Lower leg skin (tissue), 4 donors: ENCODE measurements at places on chromosomes 1 and 21.

- DNase-seq = no peak
These were observed 25.1 kb downstream of the GRHL3 start for GRCh38 chr1:24344090-24344742.

DNA sequence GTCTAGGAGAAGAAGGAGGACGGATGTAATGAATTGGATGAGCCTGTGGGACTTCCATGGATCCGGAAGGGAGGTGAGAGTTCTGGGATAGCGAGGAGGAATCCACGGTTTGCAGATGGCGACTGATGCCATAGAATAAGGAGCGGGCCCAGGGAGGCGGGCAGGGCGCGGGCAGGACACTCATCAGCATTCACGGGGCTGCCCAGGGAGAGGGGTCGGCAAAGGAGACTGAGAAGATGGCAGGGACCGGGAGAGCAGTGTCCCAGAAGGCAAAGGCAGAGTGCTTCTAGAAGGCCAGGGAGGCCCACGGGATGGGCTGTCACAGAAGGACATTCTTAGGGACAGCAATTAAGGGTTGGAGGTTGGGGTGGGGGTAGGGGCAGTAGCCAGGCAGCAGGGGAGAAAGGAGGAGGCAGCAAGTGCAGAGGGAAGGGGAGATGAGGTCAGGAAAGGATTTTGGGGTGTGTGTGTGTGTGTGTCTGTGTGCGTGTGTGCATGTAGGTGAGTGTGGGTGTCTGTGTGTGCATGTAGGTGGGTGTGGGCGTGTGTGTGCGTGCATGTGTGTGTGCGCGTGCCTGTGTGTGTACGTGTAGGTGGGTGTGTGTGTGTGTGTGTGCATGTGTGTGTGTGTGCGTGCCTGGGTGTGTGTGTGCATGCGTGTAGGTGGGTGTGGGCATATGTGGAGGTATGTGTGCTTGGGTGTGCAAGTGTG is 1.1 kb upstream of the COL8A2 start:
- DNase-seq = no peak

DNA sequence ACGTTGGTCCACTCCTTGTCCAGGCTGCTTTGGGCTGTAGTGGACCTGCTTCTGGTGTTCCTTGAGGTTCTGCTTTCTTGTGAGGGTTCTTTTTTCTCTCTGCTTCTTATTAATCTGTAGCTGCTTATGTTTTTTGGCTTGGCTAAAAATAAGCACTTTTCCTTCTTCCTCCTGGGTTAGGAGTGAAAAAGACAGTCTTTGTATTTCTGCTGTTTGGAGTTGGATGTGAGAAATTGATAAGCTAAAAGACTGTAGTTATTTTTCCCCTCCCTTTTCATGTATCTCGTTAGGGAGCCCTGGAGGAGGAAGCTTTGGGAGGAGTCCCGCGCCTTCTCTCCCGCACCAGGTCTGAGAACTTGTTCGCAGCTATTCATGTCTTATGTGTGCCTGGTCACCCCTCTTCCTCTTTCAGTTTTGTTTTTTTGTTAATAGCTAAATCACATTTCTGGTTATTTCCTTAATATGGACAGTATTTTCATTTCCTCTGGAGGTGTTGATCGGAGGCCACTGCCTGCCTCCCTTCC is 79.0 kb downstream of the GALNT2 start:
- no peak for DNase-seq

GRCh38 chr1:65434255-65434654 is 13.8 kb downstream of the LEPR start:
- no peak for DNase-seq

- DNase-seq = peak; percentile 81
These were observed 14.0 kb downstream of the SLC37A1 start for GRCh38 chr21:42527489-42528158.

GRCh38 chr1:25503551-25504426 is 39.6 kb upstream of the LDLRAP1 start:
- DNase-seq = no peak

DNA sequence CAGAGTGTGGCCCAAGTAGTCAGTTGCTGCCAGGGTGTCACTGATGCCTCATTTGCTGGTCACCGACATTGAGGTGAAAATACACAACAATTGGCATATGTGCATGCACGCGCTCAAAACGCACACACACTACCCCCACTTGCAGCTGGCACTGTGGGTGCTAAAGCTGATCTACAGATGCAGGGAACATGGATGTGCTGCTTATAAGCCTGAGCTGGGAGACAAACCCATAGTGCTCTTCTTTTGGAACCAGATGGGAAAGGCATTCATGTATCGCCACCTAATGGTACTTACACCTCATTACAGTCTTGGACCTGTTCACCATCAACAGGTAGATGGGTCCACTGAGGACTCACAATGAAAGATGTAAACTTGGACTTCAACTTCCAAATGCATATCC is 70.3 kb upstream of the CAMK1G start:
- no peak for DNase-seq

DNA sequence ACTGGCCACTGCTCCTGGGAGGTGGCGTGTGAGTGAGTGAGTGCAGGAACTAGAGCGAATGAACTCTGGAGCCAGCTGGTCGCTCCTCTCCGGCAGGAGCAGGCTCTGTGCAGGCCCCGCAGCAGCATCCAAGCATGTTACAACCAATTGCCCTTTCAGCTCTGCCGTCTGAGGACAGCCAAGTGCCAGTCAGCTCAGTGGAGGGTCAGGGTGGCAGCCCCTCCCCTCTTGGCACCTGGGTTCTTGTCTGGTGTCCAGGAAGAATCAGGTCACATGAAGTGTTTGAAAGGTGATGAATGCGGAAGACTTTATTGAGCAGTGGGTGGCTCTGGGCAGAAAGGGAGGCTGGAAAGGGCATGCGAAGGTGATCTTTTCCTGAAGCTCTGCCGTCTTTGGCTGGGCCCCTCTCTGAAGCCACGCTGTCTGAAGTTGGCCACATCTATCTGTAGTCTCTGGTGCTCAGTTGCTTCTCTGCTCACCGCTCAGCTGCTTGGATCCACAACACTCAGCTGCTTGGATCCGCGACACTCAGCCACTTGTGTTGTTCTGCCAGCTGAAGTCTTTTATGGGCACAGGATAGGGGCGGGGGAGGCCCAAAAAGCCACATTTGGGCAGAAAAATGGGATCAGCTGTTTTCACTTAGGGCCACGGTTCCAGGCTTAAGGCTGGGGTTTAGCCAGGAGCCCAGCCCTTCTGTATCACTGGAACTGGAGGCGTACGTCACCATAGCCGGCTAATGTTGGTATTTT is 139.8 kb downstream of the ADSS2 start:
- DNase-seq = peak; percentile 29

DNA sequence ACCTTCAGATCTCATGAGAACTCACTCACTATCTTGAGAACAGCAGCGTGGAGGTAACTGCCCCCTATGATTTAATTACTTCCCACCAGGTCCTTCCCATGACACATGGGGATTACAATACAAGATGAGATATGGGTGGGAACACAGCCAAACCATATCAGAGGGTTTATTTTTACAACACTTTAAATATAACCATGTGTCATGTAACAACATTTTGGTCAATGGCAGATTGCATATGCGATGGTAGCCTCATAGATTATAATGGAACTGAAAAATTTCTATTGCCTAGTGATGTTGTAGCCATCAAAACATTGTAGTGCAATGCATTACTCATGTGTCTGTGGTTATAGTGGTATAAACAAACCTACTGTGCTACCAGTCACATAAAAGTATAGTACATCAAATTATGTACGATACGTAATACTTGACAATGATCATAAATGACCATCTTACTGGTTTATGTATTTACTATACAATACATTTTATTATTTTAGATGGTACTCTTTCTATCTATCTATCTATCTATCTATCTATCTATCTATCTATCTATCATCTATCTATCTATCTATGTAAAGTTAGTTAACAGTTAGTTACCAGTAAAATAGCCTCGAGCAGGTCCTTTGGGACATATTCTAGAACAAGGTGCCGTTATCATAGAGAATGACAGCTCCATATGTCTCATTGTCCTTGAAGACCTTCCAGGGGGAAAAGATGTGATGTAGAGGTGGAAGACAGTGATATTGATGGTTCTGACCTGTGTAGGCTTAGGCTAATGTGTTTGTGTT is 12.6 kb upstream of the S100B start:
- DNase-seq = no peak

- DNase-seq = no peak
These were observed 1.3 kb upstream of the SLC6A17 start for GRCh38 chr1:110148961-110149360.

GRCh38 chr1:155124503-155125463 is 2.9 kb upstream of the EFNA1 start:
- DNase-seq = no peak

GRCh38 chr1:55402671-55403464 is 187.7 kb upstream of the USP24 start:
- DNase-seq = no peak

DNA sequence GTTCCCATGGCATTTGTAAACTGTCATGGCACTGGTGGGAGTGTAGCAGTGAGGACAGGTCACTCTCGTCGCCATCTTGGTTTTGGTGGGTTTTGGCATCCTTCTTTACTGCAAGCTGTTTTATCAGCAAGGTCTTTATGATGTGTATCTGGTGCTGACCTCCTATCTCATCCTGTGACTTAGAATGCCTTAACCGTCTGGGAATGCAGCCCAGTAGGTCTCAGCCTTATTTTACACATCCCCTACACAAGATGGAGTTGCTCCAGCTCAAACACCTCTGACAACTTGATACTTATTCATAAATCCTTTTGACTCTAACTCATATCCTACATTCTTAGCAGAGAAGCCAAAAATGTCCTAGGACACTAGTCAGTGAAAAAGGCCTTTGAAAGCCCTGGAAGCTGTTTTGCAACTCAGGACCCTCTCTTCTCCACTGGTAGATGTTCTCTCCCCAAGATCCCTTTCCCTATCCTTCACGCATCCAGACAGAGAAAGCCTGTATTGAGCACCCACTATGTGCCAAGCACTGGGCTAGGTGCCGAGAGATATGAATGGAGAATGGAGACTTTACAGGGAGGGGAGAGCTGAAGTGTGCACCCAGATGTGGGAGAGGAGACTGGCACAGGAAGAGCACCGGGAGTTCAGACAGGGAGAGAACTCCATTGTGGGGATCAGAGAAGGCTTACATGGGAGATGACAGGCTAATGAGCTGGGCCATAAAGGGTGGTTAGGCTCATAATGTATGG is 6.7 kb upstream of the CSRP1 start:
- no peak for DNase-seq
